ENCODE measurements at places on chromosomes 5 and 9.

- DNase-seq, result no peak
Observed at GRCh38 chr5:149687486-149688168, 42.5 kb upstream of the PPARGC1B start.

GRCh38 chr5:57082441-57083067, 91.3 kb upstream of the GPBP1 start:
- no peak for DNase-seq

GRCh38 chr5:170112876-170113521, 7.3 kb downstream of the FOXI1 start:
- no peak for DNase-seq

DNA sequence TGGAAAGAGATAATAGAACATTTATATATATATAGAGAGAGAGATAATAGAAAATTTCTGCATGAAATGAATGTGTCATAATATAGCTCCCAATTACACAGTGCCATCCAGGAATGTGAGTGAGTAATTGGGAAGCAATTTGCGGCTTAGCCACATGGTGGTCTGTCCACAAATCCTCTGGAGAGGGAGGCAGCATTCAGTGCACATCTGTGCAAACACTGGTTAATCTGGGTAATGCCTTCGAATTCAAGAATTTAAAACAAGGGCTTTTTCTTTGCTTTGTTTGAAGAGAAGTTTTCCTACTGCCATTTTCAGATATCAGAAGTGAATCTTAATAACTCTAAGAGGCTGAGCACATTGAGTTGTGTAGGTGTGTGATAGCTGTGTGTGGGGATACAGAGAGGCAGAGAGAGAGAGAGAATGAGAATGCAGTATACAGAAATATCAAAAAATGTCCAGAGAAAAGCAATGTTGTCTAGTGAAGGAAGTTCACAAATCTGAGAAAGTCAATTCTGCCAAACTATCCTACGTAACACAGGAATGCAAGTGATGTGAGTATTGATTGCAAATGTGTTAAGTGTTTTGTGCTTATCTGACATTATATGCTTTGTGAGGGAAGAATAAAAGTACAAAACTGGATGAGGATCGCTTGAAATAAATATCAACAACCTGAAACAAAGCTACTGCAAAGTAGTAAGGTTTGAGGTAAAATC, 134.6 kb downstream of the EDIL3 start:
- DNase-seq, result no peak
